ENCODE measurements at places on chromosomes 3 and 15. TPM values are rescaled to one million over a fixed set of nuclear protein-coding genes. Genes with fewer than 3 reads are reported as not detected.

- no peaks in the 10 kb centered on the region for H3K27me3 ChIP-seq
- no peak overlapping the region for H3K27ac ChIP-seq
- H3K4me3 ChIP-seq = no peak overlapping the region
- DNase-seq = no peak
- H3K4me1 ChIP-seq = no peaks in the 10 kb centered on the region
- no peaks in the 10 kb centered on the region for H3K36me3 ChIP-seq
Measured at GRCh38 chr15:43911235-43911781, 84.5 kb downstream of the WDR76 start.

The ATP2B2 gene
- polyA plus RNA-seq = 1.5 TPM

DNA sequence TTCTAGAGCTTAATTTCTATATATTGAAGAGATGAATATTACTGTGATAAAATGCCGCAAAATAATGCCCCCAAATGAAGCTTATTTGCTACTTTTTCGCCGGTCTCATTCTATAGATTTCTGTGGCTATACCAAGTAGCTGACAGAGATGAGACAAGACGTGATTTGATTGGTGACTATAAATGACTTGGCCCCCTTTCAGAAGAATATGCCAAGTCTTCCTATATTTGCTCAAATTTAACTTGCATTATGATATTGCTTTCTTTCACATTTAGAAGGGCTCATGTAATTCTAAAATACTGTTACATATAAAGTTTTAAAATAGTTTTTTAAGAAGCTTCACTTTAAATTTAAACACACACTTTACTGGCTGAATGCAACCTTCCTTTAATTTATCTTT lies 180.1 kb downstream of the SUCLG2 start:
- peaks cover 14% of the 10 kb centered on the region for H3K36me3 ChIP-seq
- H3K4me1 ChIP-seq = no peaks in the 10 kb centered on the region
- H3K27me3 ChIP-seq = no peaks in the 10 kb centered on the region
- no peak overlapping the region for H3K4me3 ChIP-seq

The GCNT3 gene
- polyA plus RNA-seq = 16.3 TPM

The ADCY5 gene
- 10.6 TPM for polyA plus RNA-seq

DNA sequence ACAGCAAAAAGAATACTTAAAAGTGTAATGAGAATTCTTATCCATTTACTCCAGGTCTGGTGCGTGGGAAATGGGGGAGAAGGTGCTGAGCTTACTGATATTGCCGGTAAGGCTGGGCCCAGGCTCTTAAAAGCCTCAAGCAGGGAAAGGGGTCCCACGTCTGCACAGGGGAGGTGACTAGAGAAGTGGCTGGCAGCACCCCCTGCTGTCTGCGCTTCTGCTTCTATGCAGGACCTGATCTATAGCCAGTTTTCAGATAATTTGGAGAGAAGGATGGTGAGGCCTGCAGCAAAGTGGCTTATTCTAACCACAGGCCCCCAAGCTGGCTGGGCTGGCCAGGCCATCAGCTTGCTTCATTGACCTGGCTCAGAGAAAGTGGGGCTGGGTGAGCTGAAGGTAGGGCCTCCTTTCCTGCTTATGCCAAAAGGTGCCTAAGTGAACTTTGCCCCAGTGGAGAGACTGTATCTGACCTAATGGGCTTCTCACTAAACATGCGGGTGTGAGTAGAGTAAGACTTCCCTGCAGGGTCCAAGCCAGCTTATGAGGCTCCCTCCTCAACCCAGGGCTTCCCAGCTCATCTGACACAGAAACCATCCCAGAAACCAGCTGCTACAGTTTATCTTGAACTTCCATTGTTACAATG lies 30.9 kb upstream of the ATP1B3 start:
- H3K27ac ChIP-seq = no peak overlapping the region
- no peaks in the 10 kb centered on the region for H3K36me3 ChIP-seq
- H3K27me3 ChIP-seq = no peaks in the 10 kb centered on the region

GRCh38 chr3:48567090-48567489 lies 3.5 kb upstream of the UCN2 start:
- no peak overlapping the region for H3K27ac ChIP-seq
- peaks cover 7% of the 10 kb centered on the region for H3K36me3 ChIP-seq
- no peak overlapping the region for H3K4me3 ChIP-seq
- H3K27me3 ChIP-seq = no peaks in the 10 kb centered on the region
- peaks cover 4% of the 10 kb centered on the region for H3K4me1 ChIP-seq
- no peak for DNase-seq

GRCh38 chr3:16860234-16860633 lies 24.5 kb upstream of the PLCL2 start:
- H3K27me3 ChIP-seq = no peaks in the 10 kb centered on the region
- no peaks in the 10 kb centered on the region for H3K4me1 ChIP-seq
- H3K4me3 ChIP-seq = no peak overlapping the region

The CSK gene
- polyA plus RNA-seq = 62.4 TPM

DNA sequence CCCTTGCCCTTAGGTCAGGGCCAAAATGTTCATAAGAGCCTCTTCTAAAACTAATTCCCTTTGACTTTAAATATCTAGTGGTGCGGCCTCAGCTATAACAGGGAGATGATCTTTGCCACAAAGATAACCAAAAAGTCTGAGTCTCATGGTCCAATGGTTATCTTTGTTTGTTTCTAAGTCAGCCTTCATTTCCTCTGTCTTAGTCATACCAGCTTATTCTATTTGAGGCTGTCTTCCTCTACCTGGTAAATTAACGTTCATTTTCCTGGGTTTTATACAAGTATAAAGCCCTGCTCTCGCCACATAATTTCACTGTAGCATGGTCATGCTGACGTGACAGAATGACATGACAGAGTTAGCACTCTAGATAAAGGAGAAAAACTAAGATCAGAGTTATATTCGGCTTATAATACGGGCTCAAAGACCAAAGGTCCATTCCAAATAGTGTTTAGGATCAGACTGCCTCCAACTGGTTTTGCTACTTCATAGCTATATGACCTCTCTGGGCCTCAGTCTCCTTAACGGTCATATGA lies 18.4 kb downstream of the ZNF860 start:
- no peaks in the 10 kb centered on the region for H3K27me3 ChIP-seq
- DNase-seq = peak; percentile 54
- H3K36me3 ChIP-seq = no peaks in the 10 kb centered on the region
- H3K4me1 ChIP-seq = no peaks in the 10 kb centered on the region
- no peak overlapping the region for H3K27ac ChIP-seq

GRCh38 chr15:32721596-32721995 lies 3.8 kb downstream of the GREM1 start:
- H3K4me3 ChIP-seq = no peak overlapping the region

- no peak overlapping the region for H3K27ac ChIP-seq
- no peak overlapping the region for H3K4me3 ChIP-seq
- H3K4me1 ChIP-seq = no peaks in the 10 kb centered on the region
- no peak for DNase-seq
- peaks cover 28% of the 10 kb centered on the region for H3K27me3 ChIP-seq
- H3K36me3 ChIP-seq = no peaks in the 10 kb centered on the region
Measured at GRCh38 chr15:77671362-77672056, 38.8 kb upstream of the LINGO1 start.

The SLC12A1 gene
- 0.10 TPM for polyA plus RNA-seq

- no peak overlapping the region for H3K27ac ChIP-seq
- peaks cover 65% of the 10 kb centered on the region for H3K36me3 ChIP-seq
- no peak for DNase-seq
- no peak overlapping the region for H3K4me3 ChIP-seq
- H3K27me3 ChIP-seq = no peaks in the 10 kb centered on the region
Measured at GRCh38 chr3:50352781-50353180, 2.1 kb downstream of the CYB561D2 start.

The PLCB2 gene
- polyA plus RNA-seq = 11.7 TPM

The SKOR1 gene
- 0.28 TPM for polyA plus RNA-seq

DNA sequence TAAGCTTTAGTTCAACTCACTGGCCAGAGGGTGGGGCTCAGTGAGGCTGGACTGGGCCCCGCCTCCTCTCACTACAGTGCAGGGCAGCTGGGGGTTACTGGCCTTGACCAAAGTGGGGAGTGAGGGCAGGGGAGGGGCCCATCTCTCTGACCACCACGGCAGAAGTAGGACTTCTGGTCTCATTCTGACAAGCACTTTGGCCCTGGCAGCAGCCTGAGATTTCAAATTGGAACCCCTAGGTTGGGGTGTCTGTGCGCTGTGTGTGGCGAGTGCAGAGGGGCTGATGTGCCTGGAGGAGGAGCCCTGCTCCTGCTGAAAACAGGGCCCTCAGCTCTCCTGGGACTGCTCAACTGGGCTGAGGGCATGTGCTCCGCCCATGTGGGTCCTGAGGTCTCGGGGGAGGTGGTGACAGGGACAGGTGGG lies 60.3 kb upstream of the RPL32 start:
- H3K27me3 ChIP-seq = no peaks in the 10 kb centered on the region
- H3K27ac ChIP-seq = no peak overlapping the region
- no peaks in the 10 kb centered on the region for H3K4me1 ChIP-seq
- H3K4me3 ChIP-seq = no peak overlapping the region
- DNase-seq = no peak

GRCh38 chr3:71391361-71391760 lies 192.2 kb downstream of the FOXP1 start:
- no peaks in the 10 kb centered on the region for H3K27me3 ChIP-seq
- no peak for DNase-seq

GRCh38 chr15:98288091-98288590 lies 327.6 kb downstream of the ARRDC4 start:
- H3K4me1 ChIP-seq = no peaks in the 10 kb centered on the region
- H3K27ac ChIP-seq = no peak overlapping the region
- no peak for DNase-seq
- H3K27me3 ChIP-seq = peaks cover 16% of the 10 kb centered on the region
- no peak overlapping the region for H3K4me3 ChIP-seq

GRCh38 chr15:99249270-99249841 lies at the start of gene TTC23:
Gene TTC23 (minus strand): TSS chr15:99249581. CDS start chr15:99228712, 20,869 bp downstream.
- H3K27ac ChIP-seq = peak within 1 kb of the TSS; percentile 85
- no peaks in the 10 kb centered on the region for H3K27me3 ChIP-seq
- H3K36me3 ChIP-seq = no peaks in the 10 kb centered on the region
- peak; percentile 85 for DNase-seq
- peak within 1 kb of the TSS; percentile 57 for H3K4me3 ChIP-seq
- H3K4me1 ChIP-seq = peaks cover 7% of the 10 kb centered on the region

GRCh38 chr3:48811524-48811923 lies 36.1 kb downstream of the PRKAR2A start:
- no peaks in the 10 kb centered on the region for H3K27me3 ChIP-seq
- no peak overlapping the region for H3K4me3 ChIP-seq
- no peaks in the 10 kb centered on the region for H3K36me3 ChIP-seq
- no peak for DNase-seq
- H3K27ac ChIP-seq = no peak overlapping the region
- no peaks in the 10 kb centered on the region for H3K4me1 ChIP-seq

The NDN gene
- polyA plus RNA-seq = 67.1 TPM

DNA sequence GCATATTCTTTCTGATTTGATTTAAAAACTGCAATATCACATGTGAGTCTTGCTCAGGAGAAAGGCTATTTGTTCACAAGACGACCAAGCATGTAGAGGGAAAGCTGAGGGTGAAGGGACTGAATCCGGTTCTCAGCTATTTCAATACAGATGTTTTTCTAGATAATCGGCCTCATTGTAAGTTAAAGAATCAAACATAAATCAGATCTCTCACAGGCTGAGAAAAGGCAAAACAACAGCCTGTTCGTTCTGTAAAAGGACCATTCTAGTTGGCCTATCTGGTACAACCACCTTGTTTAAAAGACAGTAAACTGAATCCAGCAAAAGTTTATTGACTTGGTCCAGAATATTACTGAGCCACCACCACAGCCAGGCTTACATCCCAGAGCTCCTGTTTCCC lies 1045.7 kb upstream of the CFAP20DC start:
- DNase-seq = no peak
- no peak overlapping the region for H3K4me3 ChIP-seq
- H3K4me1 ChIP-seq = peaks cover 2% of the 10 kb centered on the region
- no peaks in the 10 kb centered on the region for H3K36me3 ChIP-seq
- no peaks in the 10 kb centered on the region for H3K27me3 ChIP-seq

GRCh38 chr3:143849854-143850549 lies 1.7 kb upstream of the SLC9A9 start:
- H3K27me3 ChIP-seq = no peaks in the 10 kb centered on the region
- DNase-seq = no peak
- H3K4me1 ChIP-seq = no peaks in the 10 kb centered on the region

The DUOXA2 gene
- not detected for polyA plus RNA-seq

DNA sequence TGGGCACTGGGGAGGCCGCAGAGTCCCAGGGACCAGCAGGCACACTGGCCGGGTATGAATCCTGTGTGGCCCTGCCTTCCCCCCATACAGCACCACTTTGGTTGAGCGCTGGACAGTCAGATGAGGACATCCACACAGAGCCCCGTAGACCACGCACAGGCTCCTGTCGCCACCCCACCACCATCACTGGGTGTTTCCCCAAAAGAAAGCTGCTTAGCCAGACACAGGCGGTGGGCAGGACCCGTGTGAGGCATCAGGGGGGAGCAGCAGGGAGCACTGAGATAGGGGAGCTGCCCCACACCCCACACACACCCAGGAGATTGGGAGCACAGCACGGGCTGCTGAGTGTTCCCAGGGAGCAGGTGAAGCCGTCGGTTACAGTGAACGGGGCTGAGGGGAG lies 42.4 kb upstream of the SLC41A3 start:
- H3K27me3 ChIP-seq = no peaks in the 10 kb centered on the region
- DNase-seq = no peak
- peaks cover 14% of the 10 kb centered on the region for H3K36me3 ChIP-seq
- H3K27ac ChIP-seq = no peak overlapping the region
- H3K4me3 ChIP-seq = no peak overlapping the region
- no peaks in the 10 kb centered on the region for H3K4me1 ChIP-seq

DNA sequence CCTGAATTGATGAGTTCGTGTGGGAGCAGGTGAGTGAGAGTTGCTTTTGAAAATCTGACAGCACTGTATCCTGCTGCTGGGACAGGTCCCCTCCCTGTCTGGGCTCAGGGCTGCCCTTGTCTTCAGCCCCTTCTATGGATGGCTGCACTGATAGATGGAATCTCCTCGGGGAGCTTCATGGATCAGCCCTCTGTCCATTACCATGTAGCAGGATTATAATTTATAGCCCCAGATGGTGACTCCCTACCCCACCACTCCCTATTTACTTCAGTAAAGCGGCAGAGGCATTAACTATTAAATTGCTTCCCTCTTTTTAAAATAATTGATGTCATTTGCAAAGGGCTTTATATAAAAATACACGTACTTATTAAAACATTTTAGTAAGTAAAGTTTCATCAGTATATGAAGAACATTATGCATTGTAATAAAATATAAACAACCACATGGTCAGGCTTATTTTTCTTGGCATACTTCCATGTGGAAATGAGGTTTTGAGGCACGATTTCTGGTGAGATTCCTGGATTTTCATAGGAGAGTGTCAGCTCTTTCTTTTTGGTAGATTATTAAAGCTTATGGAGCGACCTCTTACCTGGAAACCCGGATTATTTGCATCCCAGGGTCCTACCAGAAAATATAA lies 38.5 kb downstream of the MAP3K13 start:
- no peaks in the 10 kb centered on the region for H3K4me1 ChIP-seq
- no peak for DNase-seq
- no peak overlapping the region for H3K27ac ChIP-seq
- H3K36me3 ChIP-seq = peaks cover 2% of the 10 kb centered on the region
- H3K4me3 ChIP-seq = no peak overlapping the region

DNA sequence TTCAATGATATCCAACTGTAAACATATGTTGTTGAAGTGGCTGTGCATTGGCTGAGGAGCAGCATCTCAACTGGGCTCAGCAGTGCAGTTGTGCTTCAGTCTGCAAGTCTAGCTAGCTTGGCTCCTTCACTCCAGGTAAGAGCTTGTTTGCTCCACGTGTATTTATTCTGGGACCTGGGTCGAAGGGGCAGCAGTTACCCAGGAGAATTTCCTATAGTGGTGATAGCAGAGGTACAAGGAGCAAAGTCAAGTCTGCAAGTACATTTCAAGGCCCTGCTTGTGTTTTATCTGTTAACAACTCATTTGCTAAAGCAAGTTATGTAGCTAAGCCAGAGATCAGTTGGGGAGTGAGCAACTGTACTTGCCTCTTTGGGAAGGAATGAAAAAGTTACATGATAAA lies 286.2 kb upstream of the UMPS start:
- peak; percentile 94 for DNase-seq
- H3K27me3 ChIP-seq = no peaks in the 10 kb centered on the region
- peak overlapping the region; percentile 79 for H3K27ac ChIP-seq
- H3K4me3 ChIP-seq = no peak overlapping the region
- H3K36me3 ChIP-seq = no peaks in the 10 kb centered on the region
- H3K4me1 ChIP-seq = peaks cover 25% of the 10 kb centered on the region

The SIDT1 gene
- polyA plus RNA-seq = 4.5 TPM

Measured in large intestine (tissue), 12 donors.